ENCODE measurements at places on chromosomes 7 and 10.

GRCh38 chr7:87148332-87148955 is 3.8 kb upstream of the DMTF1 start:
- DNase-seq = peak; percentile 77

- peak; percentile 10 for DNase-seq
These were observed 37.1 kb downstream of the TMEM229A start for GRCh38 chr7:123995617-123996326.

DNA sequence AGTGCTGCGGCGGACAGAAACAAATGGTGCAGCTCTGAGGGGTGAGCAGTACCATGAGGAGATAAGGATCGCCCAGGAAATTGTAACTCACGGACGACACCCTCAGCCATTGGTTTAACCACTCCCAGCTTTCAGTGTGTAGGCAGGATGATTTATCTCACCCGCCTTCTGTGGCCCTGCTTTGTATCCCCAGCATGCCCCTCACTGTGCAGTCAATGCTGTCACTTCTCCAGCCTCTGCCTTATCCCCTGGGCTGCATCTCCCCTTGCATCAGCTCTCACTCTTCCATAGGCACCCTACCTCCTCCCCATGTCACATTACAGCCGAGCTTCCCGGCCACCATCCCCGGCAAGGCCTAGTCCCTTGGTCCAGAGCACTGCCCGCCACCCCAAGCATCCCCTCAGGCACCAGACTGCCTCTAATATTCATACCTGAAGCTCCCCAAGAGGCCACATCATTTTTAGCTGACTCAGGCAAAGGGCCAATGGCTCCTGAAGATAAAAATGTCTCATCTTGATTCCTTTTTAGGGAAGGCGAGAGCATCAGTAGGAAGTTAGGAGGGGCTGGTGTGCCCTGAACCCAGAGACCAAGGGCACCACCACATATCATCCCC is 77.1 kb downstream of the CARD11 start:
- no peak for DNase-seq

DNA sequence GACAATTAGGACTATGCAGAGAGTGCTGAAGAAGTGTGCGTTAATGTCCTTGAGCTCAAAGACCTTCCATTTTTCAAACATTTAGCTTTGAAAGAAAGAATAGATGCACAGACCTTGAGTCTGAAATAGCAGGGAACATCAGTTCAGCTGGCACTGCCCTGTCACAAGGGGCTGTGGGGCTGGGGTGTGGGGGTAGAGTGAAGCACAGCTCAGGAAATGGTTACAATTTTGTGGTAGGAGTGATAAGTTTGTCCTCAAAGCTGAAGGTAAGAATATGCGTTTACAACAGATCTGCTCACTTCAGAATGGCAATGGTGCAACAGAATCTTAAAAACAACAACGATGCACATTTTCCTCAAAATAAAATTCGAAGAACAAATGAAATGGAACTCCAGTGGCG is 33.6 kb downstream of the SMKR1 start:
- no peak for DNase-seq
